Cerebellar nuclear complex (tissue), 1 donor: ENCODE measurements at places on chromosomes 4 and X.
A peak's percentile ranks its signal among the peaks of the same experiment; 100 is the strongest.

- DNase-seq = no peak
Observed at GRCh38 chrX:24498181-24498580, 33.1 kb downstream of the PDK3 start.

DNA sequence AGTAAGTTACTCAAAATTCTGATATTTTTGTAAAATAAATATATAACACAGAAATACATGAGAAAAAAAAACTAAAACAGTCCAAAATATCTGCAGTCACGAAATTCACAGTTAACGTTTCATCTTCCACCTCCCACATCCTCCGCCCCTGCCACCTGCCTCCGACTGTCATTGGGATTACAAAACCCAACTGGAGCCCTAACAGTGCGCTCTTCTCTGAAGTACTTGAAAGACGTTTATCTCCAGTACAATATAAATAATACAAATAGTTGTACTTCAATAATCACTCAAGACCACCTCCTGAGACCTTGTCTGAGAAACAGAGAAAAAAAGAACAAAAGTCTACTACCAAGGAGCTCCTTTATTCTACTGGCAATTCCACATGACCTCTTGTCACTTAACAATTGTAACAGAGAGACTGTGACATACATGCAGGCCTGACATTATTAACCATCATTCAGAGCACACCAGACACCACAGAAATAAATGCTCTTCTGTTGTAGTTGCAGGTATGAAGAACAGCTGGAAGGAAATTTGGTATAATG, 280.6 kb downstream of the PPP3CA start:
- no peak for DNase-seq

GRCh38 chr4:184477201-184477999, 3.0 kb upstream of the IRF2 start:
- no peak for DNase-seq

- no peak for DNase-seq
Observed at GRCh38 chrX:132757066-132757623, 201.3 kb downstream of the HS6ST2 start.

DNA sequence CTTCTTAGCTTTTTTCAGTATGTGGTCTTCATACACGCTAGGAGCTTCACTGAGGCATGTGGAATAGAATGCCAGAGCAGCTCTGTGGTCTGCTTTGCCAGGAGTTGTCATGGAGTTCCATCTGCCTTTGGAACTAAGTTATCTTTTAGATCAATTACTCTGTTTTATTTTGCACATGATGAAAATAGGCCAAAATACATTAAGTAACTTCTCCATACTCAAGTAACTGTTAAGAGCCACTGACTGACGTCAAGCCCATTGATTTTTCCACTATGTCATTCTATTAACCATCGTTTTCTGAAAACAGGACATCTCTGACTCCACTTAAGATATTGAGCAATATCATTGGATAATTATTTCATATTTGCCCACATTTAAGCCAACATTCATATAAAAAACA, 415.1 kb upstream of the MAD2L1 start:
- DNase-seq = no peak

- DNase-seq = no peak
Observed at GRCh38 chr4:128542047-128542446, 254.4 kb upstream of the PGRMC2 start.

DNA sequence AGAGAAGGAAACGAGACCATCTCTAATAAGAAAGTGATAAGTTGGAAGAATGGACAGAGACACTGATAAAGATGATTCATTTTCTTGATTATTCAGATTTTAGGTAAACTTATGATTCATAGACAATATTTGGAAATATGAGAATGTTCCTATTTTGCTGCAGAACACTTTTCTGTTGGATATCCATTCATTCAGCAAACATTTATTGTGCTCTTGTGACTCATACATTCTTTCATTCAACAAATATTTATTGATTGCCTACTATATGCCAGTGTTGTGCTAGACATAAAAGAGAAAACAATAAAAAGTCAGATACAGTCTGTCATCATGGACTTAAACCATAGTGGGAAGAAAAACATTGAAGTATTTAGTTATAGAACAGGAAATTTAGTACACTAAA, 1232.0 kb downstream of the STIM2 start:
- no peak for DNase-seq

GRCh38 chrX:85988353-85988752, 59.0 kb downstream of the CHM start:
- DNase-seq = no peak

DNA sequence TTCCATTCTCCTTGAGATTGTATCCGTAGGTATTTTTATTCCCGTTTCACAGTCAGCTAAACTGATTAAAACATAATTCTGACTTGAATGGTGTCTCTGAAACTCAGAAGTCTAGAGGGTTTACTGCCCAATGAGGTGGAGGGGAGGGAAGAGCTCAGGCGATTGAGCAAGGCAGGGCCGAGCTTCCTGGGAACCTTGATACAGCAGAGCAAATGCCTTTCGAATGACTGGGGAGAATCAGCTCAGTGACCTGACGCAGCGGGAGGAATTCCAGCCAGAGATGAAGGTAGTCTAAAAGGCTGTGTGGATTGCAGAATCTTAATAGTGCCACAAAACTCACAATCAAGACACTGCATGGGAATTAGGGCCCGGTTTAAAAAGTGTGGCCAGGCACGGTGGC, 233.6 kb downstream of the EVC2 start:
- no peak for DNase-seq

DNA sequence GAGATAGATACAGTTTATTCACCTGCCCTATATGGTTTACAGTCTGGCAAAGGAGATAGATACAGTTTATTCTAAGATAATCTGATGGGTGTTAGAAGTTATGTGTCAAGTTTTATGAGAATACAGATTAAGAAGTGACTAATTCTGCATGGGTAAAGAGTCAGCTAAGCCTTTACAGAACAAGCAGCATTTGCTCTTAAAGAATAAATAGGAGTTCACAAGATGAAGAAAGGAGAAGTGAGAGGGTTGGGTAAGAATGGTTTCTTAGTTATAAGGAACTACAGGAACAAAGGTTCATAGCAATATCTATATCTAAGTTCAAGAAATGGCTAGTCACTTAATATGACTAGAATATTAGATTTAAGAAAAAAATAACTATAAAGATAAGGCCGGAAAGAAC, 47.6 kb downstream of the THOC2 start:
- DNase-seq = no peak

GRCh38 chr4:154205471-154205870, 286.1 kb downstream of the DCHS2 start:
- DNase-seq = no peak

GRCh38 chr4:152572417-152573086, 36.7 kb upstream of the FBXW7 start:
- DNase-seq = no peak

- DNase-seq = no peak
Observed at GRCh38 chr4:10077076-10077475, 39.5 kb downstream of the WDR1 start.

- no peak for DNase-seq
Observed at GRCh38 chr4:27145597-27145996, 285.0 kb downstream of the STIM2 start.

- no peak for DNase-seq
Observed at GRCh38 chr4:53653484-53654053, 62.3 kb upstream of the LNX1 start.

DNA sequence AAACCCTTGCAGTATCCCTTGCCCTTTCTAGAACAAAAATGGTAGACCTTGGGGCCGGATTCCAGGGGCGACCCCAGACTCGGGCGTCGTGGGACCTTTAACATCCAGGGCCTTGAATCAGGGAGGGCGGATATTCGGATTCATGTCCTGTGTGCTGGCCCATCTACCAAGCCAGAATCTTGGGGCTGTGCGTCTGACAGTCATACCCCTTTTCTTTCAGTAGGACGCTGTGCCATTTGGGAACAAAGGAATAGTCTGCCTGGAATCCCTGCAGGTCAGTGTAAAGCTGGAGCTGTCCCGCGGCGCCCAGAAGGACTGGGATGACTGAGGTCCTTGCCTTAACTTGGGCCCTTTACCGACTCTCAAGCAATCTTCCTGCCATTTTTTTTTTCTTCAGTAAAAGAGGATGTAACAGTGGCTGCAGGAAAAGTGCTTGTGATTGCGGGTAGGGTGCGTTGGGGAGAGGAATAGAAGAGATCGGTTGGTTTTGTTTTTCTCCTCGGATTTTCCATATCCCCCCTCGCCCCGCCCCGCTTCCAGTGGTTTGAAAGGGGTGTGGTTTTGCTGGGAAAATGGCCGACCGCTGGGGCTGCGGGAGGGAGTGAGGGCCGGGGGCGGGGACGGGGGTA, 518 bp downstream of the ARMCX1 start:
- peak; percentile 12 for DNase-seq

DNA sequence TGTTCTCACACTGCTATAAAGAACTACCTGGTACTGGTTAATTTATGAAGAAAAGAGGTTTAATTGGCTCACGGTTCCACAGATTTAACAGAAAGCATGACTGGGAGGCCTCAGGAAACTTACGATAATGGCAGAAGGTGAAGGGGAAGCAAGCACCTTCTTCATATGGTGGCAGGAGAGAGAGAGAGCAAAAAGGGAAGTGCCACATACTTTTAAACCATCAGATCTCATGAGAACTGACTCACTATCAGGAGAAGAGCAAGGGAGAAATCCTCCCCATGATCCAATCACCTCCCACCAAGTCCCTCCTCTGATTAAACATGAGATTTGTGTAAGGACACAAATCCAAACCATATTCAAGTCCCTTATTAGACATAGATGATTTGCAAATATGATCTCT, 12.3 kb upstream of the RAP2C start:
- DNase-seq = no peak

GRCh38 chr4:122583906-122584305, 37.0 kb downstream of the IL21 start:
- DNase-seq = no peak

DNA sequence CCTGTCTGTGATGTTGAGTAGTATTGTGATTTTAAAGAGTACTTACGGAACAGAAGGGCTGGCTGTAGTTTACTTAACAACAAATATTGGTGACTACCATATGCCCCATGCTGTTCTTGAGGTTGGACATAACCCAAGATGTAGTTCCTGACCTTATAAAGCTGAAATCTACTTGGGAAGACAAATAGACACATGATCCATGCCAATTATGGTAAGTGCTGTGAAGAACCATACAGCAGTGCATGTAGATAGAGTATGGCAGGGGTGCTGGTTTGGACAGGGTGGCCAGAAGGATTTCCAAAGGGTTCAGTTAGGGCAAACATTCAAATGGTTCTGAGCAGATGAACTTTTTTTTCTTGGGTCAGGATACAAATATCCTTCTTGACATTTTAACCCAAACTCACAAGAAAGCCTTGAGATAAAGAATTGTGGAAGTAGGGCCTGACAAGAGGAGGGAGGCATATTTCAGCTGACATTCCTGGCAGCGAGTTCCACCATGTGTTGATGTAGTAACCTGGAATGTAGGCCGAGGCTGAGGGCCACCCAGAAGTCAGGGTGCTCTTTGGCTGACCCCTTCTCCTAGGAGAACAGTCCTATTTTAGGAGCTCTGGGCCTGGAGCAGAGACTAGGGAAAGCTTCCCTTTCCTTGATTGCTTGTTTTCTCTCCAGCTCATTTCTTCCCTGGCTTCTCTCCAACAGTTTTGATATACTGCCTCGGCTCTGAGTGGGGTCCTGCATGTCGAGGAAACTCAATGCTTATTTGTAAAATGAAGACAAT, 74.2 kb downstream of the FREM3 start:
- no peak for DNase-seq

GRCh38 chr4:38857354-38858096, 908 bp upstream of the TLR6 start:
- no peak for DNase-seq

GRCh38 chr4:5465529-5465928, 242.8 kb downstream of the EVC2 start:
- DNase-seq = no peak

GRCh38 chr4:173448103-173448502, 49.2 kb upstream of the SCRG1 start:
- peak; percentile 79 for DNase-seq

DNA sequence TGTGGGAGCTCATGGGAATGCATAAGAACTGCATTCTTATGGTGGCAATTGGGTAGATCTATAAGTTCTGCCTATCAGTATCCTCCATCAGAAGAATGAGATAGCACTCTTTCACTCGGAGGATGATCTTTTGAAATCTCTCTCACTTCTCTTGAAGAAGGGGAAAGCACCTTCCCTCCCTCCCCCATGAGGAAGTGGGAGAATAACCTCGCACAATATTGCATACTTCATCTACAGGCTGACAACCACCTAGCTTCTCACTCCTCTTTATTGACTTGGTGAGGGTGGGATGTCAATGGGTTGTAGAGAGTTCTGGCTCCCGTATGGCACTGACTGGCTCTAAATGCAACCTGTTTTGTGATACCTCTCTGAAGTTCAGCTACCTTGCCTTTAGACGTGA, 146.7 kb upstream of the SPOCK3 start:
- no peak for DNase-seq

DNA sequence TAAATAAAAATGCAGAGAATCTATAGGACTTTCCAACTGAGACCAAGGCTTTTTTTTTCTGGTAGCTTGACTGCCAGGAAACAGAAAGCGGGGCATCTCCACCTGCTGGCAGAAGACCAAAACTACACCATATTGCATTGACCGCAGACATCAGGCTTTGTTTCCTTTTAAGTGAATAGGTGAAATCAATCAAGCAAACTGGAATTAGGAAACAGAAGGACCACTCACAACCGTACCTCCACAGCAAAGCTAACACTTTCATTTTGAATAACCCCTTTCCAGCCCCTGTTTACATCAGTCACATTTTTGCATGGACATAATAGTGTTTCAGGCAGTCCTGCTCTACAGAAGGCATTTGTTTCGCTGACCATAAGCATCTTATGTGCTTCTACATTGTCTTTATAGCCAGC, 218.2 kb downstream of the IDS start:
- DNase-seq = no peak

DNA sequence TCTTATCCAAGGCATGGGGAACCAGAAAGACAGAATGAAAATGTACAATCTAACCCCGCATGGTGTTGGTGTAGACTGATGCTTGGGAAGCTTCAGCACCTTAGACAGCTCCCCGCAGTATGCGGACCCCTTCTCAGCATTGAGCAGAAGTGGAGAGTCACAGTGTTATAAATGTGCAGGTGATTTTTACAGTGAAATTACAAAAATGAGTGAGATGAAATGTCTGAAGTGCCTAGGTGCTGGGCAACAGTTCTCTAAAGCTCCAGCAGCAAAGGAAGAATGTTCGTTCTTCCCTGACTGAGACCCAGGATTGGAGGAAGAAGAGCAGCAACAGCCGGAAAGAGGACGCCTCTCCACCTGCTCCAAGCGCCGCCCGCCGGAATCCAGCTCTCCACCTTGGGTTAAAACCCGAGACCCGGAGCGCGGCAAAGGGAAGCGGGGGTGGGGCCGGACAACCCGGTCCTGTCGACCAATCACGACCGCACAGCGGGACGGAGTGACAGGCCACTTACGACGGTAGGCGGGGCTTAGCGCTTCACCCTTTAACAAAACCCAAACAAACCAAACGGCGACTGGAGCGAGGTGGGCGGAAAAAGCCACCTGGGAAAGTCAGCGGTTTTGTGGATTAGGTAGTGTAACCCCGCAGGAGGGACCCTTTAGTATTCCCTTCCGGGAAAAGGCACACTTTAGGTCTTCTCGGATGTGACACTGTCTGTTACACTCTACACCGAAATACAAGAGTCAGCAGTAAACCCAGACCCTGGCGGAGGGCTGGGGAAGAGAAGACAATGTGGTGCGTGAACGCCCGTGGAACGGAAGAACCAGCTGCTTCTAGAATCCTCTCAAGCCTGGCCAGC, at the start of gene GLRA3:
Gene GLRA3, minus strand, starts transcription at position 403 of the 857 bp plus-strand sequence. CDS start 436 bp downstream, outside the sequence.
- no peak for DNase-seq
